ENCODE measurements at places on chromosomes 6 and 20. TPM values are rescaled to one million over a fixed set of nuclear protein-coding genes. Genes with fewer than 3 reads are reported as not detected.

SCUBE3 gene
- 4.7 TPM for total RNA-seq

HS3ST5 gene
- total RNA-seq: 2.9 TPM

C4B gene
- 0.28 TPM for total RNA-seq

GSTA2 gene
- total RNA-seq: not detected

- no peak overlapping the region for H3K4me3 ChIP-seq
- H3K27me3 ChIP-seq: 0 out of 2 replicates have a peak, but pooled peaks cover 8% of the 10 kb centered on the region
- no peaks in the 10 kb centered on the region for H3K36me3 ChIP-seq
- no peak overlapping the region for H3K27ac ChIP-seq
- no peak for DNase-seq
Observed at GRCh38 chr6:152874267-152874666, 108.6 kb downstream of the FBXO5 start.

GRCh38 chr20:4937407-4938319 is 63.6 kb downstream of the SLC23A2 start:
- no peaks in the 10 kb centered on the region for H3K36me3 ChIP-seq
- no peaks in the 10 kb centered on the region for H3K27me3 ChIP-seq
- no peak overlapping the region for H3K27ac ChIP-seq
- DNase-seq: no peak
- no peak overlapping the region for H3K4me3 ChIP-seq

DNA sequence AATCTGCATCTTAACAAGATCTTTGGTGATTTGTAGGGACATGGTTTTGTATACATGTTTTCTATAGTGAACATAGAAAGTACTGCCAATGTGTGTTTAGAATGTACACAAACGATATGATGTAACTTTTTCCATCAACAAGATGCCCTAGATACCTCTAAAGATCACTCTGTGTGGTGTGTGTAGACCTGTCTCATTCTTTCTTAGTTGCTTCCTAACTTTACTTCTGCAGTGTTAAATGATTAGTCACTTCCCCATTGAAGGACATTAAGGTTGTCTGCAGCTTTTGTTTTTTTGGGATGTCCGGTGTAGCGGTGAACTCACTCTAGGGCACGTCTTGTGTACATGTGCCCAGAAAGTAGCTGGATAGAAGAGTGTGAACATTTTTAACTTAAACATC is 35.9 kb downstream of the CDYL start:
- H3K27me3 ChIP-seq: no peaks in the 10 kb centered on the region
- H3K4me3 ChIP-seq: no peak overlapping the region
- no peak overlapping the region for H3K27ac ChIP-seq

DNA sequence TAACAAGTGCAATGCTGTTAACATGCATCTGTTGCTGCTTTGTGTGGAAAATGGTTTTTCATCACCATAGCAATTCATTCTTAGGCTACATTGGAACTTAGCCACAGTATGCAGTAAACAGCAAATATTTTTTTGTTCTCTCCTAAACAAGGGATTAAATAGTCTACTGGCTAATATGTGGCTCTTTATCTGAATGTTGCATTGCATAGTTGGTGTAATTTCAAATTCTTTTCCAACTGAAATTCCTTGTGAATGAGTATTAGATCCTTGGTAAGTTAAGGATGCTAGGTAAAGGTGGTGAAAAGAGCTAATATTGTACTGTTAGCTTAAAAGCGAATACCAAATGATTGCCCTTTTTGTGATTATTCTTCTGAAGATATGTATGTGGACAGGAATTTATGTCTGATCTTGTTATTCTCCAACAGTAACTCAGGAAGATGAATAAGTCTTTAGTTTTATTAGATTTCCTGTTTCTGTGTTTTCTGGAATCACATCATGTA is 958 bp downstream of the MLIP start:
- no peak overlapping the region for H3K27ac ChIP-seq
- no peak for DNase-seq
- no peaks in the 10 kb centered on the region for H3K36me3 ChIP-seq
- H3K4me3 ChIP-seq: no peak overlapping the region
- H3K27me3 ChIP-seq: no peaks in the 10 kb centered on the region
- no peaks in the 10 kb centered on the region for H3K4me1 ChIP-seq

- H3K27ac ChIP-seq: no peak overlapping the region
- no peak for DNase-seq
- H3K27me3 ChIP-seq: no peaks in the 10 kb centered on the region
- no peaks in the 10 kb centered on the region for H3K36me3 ChIP-seq
- peaks cover 57% of the 10 kb centered on the region for H3K4me1 ChIP-seq
- H3K4me3 ChIP-seq: no peak overlapping the region
Observed at GRCh38 chr6:35188886-35189285, 24.9 kb upstream of the SCUBE3 start.

GRCh38 chr6:3885262-3886036 is 36.3 kb downstream of the FAM50B start:
- H3K27me3 ChIP-seq: no peaks in the 10 kb centered on the region
- DNase-seq: peak; percentile 38
- H3K36me3 ChIP-seq: no peaks in the 10 kb centered on the region
- no peak overlapping the region for H3K4me3 ChIP-seq
- H3K27ac ChIP-seq: no peak overlapping the region

DNA sequence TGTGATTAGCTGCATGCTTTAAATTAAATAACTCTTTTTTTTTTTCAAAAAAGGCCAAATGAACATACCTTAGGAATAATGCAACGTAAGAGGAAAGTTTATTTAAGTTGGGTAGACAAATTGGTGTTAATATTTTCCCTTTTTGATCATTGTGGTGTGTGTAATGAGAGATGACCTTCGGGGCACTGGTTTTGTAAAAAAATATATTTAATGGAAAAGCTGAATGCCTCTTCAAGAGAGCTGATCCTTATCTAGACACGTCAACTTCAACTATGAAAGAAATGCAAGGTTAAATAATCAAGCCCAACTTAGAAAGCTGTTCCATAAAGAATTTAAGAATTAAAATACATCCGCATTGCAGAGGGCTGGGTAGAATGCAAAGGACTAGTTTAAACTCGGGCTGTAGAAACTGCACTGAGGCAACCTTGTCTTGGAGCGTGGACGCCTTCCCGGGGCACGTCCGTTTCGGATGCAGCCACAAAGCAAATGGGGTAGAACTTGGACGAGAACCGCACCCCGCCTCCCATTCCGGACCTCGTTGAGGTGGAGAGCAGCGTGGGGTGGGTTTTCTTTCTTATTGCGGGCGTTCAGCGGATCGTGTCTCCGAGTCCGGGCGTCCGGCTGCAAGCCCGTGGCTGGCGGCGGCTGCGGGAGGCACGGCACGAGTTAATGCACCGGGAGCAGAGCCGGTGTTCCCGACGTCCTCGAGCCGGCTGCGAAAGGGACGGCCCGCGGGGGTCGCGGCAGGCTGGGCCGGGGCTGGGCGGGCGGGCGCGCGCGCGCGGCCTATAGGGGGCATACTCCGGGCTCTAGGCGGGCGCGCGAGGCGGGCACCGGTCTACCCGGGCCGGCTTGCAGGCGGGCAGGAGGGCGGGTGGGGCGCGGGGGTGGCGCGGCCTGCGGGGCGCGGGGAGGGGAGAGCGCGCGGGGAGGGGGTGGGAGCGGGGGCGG is 1.9 kb downstream of the JARID2 start:
- peak overlapping the region; percentile 81 for H3K4me3 ChIP-seq
- H3K4me1 ChIP-seq: peaks cover 24% of the 10 kb centered on the region
- no peaks in the 10 kb centered on the region for H3K27me3 ChIP-seq
- peak overlapping the region; percentile 43 for H3K27ac ChIP-seq

DNA sequence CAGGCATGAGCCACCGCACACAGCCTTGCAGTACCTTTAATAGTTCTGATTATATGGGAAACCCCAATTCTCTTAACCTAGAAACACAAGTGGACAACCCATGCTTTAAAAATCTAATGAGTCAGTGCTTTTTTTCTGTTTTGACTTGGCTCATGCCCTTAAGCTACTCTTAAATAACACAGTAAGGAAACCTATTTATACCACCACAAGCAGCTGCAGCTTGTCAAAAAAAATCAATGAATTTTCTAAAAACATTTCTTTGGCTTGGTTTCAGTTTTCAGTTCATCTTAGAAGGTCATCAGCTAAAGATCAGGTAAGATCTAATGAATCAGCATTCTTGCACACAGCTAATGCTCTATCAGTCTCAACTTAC is 124.1 kb upstream of the DST start:
- H3K4me3 ChIP-seq: no peak overlapping the region
- peaks cover 49% of the 10 kb centered on the region for H3K4me1 ChIP-seq
- H3K36me3 ChIP-seq: 0 out of 2 replicates have a peak, but pooled peaks cover 3% of the 10 kb centered on the region
- 0 out of 2 replicates have a peak overlapping the region, but pooled peaks have one; percentile 4 for H3K27ac ChIP-seq

- H3K4me1 ChIP-seq: no peaks in the 10 kb centered on the region
- H3K4me3 ChIP-seq: no peak overlapping the region
- no peaks in the 10 kb centered on the region for H3K36me3 ChIP-seq
- no peak overlapping the region for H3K27ac ChIP-seq
Observed at GRCh38 chr6:151551223-151551857, 57.5 kb downstream of the CCDC170 start.

DNA sequence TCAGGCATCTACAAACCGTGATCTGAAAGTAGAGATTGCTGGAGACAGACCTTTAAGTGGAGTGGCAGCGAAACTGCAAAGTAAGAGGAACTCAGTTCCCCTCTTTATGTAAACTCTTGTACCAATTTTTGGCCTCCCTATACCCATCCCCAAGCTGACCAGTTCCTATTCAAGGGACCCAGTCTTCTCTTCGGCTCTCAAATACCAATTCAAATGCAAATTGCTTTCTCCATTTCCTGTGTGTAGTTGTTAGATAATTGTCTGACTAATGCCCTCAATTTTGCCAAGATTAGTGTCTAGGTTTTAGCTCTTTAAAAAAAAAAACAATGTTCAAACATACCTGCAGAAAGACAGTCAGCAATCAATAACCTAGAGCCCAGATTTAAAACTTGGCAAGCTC is 150.9 kb downstream of the EYA4 start:
- DNase-seq: no peak
- H3K27me3 ChIP-seq: no peaks in the 10 kb centered on the region
- no peak overlapping the region for H3K27ac ChIP-seq
- no peaks in the 10 kb centered on the region for H3K4me1 ChIP-seq
- H3K4me3 ChIP-seq: no peak overlapping the region

- peaks cover 27% of the 10 kb centered on the region for H3K4me1 ChIP-seq
- no peak overlapping the region for H3K4me3 ChIP-seq
- no peak for DNase-seq
- no peaks in the 10 kb centered on the region for H3K27me3 ChIP-seq
Observed at GRCh38 chr20:24733416-24733815, 215.7 kb upstream of the CST7 start.

- H3K4me1 ChIP-seq: peaks cover 17% of the 10 kb centered on the region
- H3K27me3 ChIP-seq: no peaks in the 10 kb centered on the region
- H3K36me3 ChIP-seq: peaks cover 41% of the 10 kb centered on the region
- no peak overlapping the region for H3K27ac ChIP-seq
- no peak for DNase-seq
Observed at GRCh38 chr6:36873115-36873514, 1.5 kb downstream of the PPIL1 start.

Data from SJSA1 (cell line).